ENCODE measurements at places on chromosomes 3 and 15. TPM values are rescaled to one million over a fixed set of nuclear protein-coding genes. Genes with fewer than 3 reads are reported as not detected.

SLCO2A1 gene
- 96.8 TPM for total RNA-seq

ITIH3 gene
- total RNA-seq: 5.7 TPM

INSYN1 gene
- total RNA-seq: 4.8 TPM

ISLR2 gene
- 0.81 TPM for total RNA-seq

SCAANT1 gene
- not detected for total RNA-seq

UCN2 gene
- not detected for total RNA-seq

HIGD2B gene
- not detected for total RNA-seq

C3orf20 gene
- total RNA-seq: 0.16 TPM

DNA sequence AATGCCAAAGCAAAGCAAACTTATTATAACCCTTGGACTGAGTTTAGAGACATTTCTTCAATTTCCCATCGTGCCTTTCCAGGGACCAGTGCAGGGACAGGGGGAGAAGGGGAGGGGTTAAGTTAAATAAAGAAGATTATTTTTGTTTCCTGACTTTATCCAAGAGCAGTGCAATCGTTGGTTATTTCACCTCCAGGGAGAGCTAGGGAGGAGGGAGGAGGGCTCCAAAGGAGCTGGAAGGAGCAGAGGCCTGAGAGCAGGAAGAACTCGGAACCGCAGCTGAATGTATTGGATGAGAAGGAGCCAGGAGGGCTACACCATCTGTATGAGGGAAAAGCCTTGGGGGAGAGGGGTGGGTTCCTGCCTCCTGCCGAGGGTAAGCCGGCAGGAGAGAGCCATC, 20.7 kb downstream of the HAPLN3 start:
- peak overlapping the region; percentile 36 for H3K27ac ChIP-seq
- no peaks in the 10 kb centered on the region for H3K4me1 ChIP-seq
- no peaks in the 10 kb centered on the region for H3K27me3 ChIP-seq
- H3K4me3 ChIP-seq: no peak overlapping the region

DNA sequence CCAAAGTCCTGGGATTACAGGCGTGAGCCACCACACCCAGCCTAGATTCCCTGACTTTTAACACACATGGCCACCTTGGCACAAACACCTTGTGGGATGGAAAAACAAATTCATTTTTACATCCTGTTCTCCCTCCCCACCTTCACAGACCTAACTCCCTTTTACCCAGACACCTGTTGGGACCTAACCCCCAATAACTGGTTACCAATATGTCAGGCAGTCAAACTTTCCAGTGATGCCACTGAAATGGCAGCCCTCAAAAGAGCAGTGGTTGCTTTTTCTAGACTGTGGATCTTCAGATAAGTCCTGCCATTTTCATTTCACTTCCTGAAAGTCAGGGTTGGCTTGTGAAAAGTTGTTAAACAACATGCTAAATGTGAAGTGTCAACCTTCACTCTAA, 34.9 kb downstream of the SIN3A start:
- H3K4me3 ChIP-seq: no peak overlapping the region
- H3K36me3 ChIP-seq: peaks cover 4% of the 10 kb centered on the region
- no peaks in the 10 kb centered on the region for H3K4me1 ChIP-seq
- DNase-seq: no peak
- no peaks in the 10 kb centered on the region for H3K27me3 ChIP-seq

DNA sequence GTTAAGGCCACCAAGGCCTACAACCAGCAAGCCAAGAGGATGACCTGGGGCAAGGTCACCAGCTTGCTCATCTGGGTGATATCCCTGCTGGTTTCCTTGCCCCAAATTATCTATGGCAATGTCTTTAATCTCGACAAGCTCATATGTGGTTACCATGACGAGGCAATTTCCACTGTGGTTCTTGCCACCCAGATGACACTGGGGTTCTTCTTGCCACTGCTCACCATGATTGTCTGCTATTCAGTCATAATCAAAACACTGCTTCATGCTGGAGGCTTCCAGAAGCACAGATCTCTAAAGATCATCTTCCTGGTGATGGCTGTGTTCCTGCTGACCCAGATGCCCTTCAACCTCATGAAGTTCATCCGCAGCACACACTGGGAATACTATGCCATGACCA, 3.6 kb downstream of the CXCR6 start:
- H3K27me3 ChIP-seq: no peaks in the 10 kb centered on the region
- DNase-seq: no peak
- H3K4me1 ChIP-seq: no peaks in the 10 kb centered on the region
- peaks cover 4% of the 10 kb centered on the region for H3K36me3 ChIP-seq
- no peak overlapping the region for H3K27ac ChIP-seq
- H3K4me3 ChIP-seq: no peak overlapping the region

- no peaks in the 10 kb centered on the region for H3K4me1 ChIP-seq
- H3K36me3 ChIP-seq: no peaks in the 10 kb centered on the region
- no peak overlapping the region for H3K27ac ChIP-seq
- no peak overlapping the region for H3K4me3 ChIP-seq
- DNase-seq: no peak
These were observed 9.8 kb downstream of the ISG20 start for GRCh38 chr15:88648357-88649214.

- no peak overlapping the region for H3K4me3 ChIP-seq
- H3K27me3 ChIP-seq: no peaks in the 10 kb centered on the region
- H3K4me1 ChIP-seq: no peaks in the 10 kb centered on the region
- DNase-seq: no peak
These were observed 307.7 kb upstream of the SOX2 start for GRCh38 chr3:181403876-181404660.

DNA sequence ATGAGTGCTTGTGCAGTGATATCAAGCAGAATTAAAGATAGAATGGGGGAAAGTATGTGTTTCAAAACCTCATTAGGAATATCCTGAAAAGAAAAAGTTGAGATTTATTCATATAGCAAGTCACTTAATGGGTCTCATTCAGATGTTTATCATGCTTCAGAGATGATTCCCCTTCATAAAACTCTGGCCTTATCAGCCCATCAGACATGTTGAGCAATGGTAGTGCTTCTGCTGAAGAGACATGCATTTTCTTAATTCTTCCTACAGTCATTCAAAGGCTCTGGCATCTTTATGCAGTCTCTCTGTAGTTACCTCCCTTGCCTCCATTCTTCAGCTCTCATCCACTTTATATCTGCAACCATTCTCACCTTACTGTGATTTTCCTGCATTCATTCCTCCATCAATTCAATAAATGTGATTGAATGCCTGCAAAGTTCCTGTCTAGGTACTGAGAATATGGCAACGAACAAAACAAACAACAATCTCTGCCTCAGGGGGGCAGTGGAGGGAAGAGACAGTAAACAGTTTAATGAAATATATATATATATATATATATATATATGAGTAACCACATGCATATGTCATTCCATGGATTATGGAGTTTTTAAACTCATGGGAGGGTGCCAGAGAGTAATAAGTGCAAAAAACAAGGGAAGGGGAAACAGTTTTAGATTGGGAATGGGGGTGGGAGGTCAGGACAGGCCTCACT, 138.5 kb downstream of the NECTIN3 start:
- H3K4me3 ChIP-seq: no peak overlapping the region
- no peaks in the 10 kb centered on the region for H3K27me3 ChIP-seq
- H3K36me3 ChIP-seq: no peaks in the 10 kb centered on the region

DNA sequence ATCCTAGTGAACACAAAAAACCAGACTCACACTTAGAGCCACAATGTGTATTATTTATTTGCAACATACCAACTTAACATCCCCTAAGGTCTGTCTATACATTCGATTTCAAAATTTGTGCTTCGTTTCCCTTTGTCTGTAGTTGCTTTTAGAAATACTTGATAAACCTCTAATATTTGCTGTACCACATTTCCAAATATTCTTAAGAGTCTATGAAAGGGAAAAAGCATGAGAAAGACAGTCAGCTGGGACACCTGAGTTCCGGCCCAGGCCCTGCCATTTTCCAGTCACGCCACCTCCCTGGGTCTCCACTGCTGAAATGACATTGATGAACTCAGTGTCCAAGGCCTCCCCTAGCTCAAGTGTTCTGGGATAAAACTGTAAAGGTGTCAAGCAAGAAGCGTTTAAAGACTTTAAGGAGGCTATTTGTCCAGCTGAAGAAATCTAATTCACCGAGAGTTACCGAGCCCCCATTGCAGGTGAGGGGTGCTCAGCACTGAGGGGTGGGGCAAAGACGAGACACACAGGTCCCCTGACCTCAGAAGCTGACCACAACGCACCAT, 26.6 kb downstream of the LRRC2 start:
- H3K27me3 ChIP-seq: no peaks in the 10 kb centered on the region
- no peaks in the 10 kb centered on the region for H3K36me3 ChIP-seq
- H3K4me3 ChIP-seq: no peak overlapping the region
- DNase-seq: no peak

- no peak for DNase-seq
- H3K27ac ChIP-seq: peak overlapping the region; percentile 80
- H3K27me3 ChIP-seq: no peaks in the 10 kb centered on the region
- peaks cover 7% of the 10 kb centered on the region for H3K36me3 ChIP-seq
- peaks cover 5% of the 10 kb centered on the region for H3K4me1 ChIP-seq
These were observed 5.3 kb downstream of the SNUPN start for GRCh38 chr15:75620058-75620820.

- H3K27ac ChIP-seq: no peak overlapping the region
- no peaks in the 10 kb centered on the region for H3K36me3 ChIP-seq
These were observed 61.3 kb downstream of the ERC2 start for GRCh38 chr3:56406826-56407515.

DNA sequence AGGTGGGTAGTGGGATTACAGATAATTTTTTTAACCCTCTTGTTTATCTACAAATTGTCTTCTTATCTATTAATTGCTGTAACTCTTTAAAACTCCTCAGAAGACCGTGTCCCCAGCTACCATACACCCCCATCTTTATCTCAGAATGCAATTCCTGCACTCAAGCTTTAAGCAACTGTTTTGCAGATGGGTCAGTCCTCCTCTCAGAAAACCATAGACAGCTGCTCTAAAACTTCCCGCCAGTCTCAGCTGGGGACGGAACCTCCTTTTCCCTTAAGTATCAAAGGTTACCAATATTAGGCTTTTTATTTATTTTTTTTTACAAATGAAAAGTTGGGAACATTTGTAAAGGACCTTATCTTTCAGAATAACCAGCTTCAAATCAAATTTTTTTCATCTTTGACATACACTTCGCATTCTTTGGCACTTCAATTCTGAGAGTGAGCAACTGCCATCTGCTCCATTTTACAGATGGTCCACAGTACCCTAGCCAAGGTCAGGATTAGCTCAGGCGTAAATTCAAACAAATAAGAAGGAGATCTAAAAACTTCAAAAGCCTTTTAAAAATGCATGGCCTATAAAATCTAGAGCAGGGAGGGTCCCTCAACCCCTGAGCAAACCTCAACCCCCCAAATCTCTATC, 1.3 kb downstream of the GATM start:
- H3K36me3 ChIP-seq: no peaks in the 10 kb centered on the region
- DNase-seq: no peak
- no peaks in the 10 kb centered on the region for H3K27me3 ChIP-seq
- no peaks in the 10 kb centered on the region for H3K4me1 ChIP-seq

- H3K36me3 ChIP-seq: no peaks in the 10 kb centered on the region
- H3K4me3 ChIP-seq: no peak overlapping the region
- H3K27ac ChIP-seq: no peak overlapping the region
- DNase-seq: no peak
These were observed 175.8 kb downstream of the FOXB1 start for GRCh38 chr15:60179786-60180391.

DNA sequence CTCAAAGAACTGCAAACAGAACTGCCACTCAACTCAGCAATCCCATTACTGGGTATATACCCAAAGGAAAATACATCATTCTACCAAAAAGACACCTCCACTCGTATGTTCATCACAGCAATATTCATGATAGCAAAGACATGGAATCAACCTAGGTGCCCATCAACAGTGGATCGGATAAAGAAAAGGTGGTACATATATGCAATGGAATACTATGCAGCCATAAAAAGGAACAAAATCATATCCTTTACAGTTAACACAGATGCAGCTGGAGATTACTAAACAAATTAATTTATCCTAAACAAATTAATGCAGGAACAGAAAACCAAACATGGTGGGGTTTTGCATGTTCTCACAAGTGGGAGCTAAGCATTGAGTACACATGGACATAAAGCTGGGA, 27.3 kb downstream of the MGLL start:
- peaks cover 2% of the 10 kb centered on the region for H3K4me1 ChIP-seq
- DNase-seq: no peak
- H3K27me3 ChIP-seq: no peaks in the 10 kb centered on the region
- H3K27ac ChIP-seq: no peak overlapping the region
- no peaks in the 10 kb centered on the region for H3K36me3 ChIP-seq
